Hair follicle dermal papilla cell (primary cell): ENCODE measurements at places on chromosomes 7 and 10. TPM values are rescaled to one million over a fixed set of nuclear protein-coding genes. Genes with fewer than 3 reads are reported as not detected.

The SUN3 gene
- not detected in 2 replicates for total RNA-seq

The TMEM139 gene
- total RNA-seq, result not detected in 2 replicates

The CASD1 gene
- total RNA-seq, result 14.6 and 18.5 TPM in 2 replicates

The ICA1 gene
- total RNA-seq, result 0.12 and 0.32 TPM in 2 replicates

The ABCA13 gene
- 0.24 and 1.1 TPM in 2 replicates for total RNA-seq

The SLC13A1 gene
- not detected in 2 replicates for total RNA-seq

The PRKAR2B gene
- total RNA-seq, result 0.49 and 0.97 TPM in 2 replicates

The AUTS2 gene
- 22.3 and 25.2 TPM in 2 replicates for total RNA-seq

The SFTPA1 gene
- not detected in 2 replicates for total RNA-seq

The NPC1L1 gene
- not detected in 2 replicates for total RNA-seq
